ENCODE measurements at places on chromosomes 12 and 14. TPM values are rescaled to one million over a fixed set of nuclear protein-coding genes. Genes with fewer than 3 reads are reported as not detected.
A peak's percentile ranks its signal among the peaks of the same experiment; 100 is the strongest.

Gene PPP1R1A
- 313 TPM for total RNA-seq

Gene GUCY2C
- total RNA-seq, result not detected

Gene DLGAP5
- total RNA-seq, result 3.5 TPM

Gene HOXC12
- total RNA-seq, result not detected

Gene ACOT2
- 7.5 TPM for total RNA-seq

- DNase-seq, result no peak
Measured at GRCh38 chr14:70709726-70710382, 68.1 kb downstream of the TTC9 start.

DNA sequence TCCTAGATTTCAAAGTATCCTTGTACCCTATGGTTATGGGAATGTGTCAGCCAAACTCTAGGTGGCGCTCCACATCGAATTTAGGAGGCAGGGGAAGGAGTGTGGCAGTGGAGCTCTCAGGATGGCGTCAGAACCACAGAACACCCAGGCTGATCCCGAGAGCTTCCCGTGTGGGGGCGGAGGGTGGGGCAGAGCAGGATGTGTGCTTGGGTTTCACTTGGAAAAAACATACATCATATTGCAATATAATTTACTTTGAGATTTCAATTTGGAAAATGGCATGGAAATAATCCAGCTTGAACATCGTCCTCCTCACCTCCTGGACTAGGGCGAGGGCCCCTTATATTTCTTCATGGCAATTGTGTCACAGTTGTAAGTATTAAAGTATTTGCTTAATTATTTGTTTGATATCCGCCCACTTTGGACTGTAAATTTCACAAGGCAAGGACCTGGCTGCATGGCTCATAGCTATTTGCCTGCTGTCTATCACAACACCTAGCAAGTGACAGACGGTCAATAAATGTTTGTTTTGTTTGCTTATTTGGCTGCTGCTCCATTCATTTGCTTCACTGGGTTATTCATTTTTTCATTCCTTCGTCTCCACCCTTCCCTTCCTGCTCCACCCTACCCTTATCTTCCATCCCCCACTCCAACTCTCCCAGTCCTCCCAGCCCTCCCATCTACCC, 221.5 kb upstream of the HMGA2 start:
- DNase-seq, result peak; percentile 75

DNA sequence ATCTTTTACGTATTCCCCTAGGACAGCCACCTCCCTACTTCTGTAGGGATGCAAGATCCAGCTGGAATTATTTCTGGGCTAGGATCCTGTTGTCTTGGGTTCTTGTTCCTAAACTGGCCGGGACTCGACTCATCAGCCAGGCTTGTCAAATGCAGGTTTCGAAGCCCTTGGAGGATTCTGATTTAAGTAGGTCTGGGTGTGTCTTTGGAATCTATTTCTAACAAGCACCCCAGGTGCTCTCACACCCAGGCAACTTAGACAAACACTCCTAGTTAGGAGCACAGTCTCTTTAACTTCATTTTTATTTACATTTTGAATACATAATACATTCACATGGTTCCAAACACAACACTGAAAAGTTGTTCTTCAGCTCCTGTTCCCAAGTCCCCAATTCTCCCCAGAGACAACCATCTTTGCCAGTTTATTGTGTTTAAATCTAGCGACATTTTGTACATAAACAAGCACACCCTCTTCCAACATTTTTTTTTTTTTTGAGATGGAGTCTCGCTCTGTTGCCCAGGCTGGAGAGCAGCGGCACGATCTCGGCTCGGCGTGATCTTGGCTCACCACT, 20.9 kb downstream of the MORN3 start:
- DNase-seq, result no peak

DNA sequence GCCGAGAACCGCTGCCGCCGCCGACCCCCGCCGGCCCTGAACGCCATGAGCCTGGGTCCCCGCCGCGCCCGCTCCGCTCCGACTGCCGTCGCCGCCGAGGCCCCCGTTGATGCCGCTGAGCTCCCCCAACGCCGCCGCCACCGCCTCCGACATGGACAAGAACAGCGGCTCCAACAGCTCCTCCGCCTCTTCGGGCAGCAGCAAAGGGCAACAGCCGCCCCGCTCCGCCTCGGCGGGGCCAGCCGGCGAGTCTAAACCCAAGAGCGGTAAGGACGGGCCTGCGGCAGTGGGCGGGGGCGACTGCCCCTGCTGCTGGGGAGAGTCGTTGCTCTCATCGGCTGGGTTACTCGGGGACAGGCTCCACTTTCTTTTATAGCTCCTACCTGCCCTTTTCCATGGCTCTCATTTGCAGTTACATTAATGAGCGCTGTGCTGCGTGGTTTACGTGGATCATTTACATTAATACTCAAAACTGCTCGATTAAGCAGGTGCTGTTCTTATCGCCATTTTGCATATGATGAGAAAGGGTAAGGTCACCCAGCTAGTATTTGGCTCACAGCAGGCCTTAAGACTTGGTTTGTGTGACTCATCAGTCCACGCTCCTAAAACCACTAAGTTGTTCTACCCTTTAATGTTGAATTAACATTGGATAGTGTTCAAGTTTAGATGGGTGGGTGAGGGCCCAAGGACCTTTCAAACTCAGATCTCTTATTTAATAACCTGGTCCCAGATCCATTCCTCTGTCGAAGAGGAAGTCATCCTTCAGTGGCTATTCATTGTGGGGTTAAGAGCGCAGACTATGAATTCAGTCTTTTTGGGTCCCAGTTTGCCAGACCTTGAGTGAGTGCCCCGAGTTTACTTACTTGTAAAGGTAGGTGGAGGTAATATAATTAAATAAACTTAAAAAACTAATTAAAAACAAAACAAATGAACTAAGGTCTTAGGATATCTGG, 823 bp downstream of the RNF10 start:
- peak; percentile 86 for DNase-seq

GRCh38 chr14:24695265-24696241, 61.6 kb upstream of the GZMB start:
- DNase-seq, result peak; percentile 37

DNA sequence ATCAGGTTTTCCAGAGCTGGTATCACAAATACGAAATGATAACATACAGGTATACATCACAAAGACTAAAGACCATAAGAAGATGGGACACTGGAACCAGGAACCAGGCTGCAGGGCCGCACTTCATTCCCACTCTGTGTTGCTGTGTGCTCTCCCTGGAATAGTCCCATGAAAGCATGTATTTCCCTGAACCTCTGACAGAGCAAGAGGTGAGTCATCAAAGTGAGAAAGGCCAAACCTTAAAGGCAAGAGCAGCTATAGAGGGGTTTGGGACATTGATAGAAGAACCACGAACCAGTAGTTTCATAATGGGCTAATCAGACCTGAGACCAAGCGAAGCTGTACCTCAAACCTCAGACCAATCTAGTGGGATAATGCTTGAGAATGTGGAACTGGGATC, 283.0 kb upstream of the PRKD1 start:
- DNase-seq, result no peak

GRCh38 chr12:1093166-1093751, 102.2 kb downstream of the ERC1 start:
- DNase-seq, result no peak

GRCh38 chr14:71729596-71729995, 202.6 kb upstream of the RGS6 start:
- DNase-seq, result no peak

DNA sequence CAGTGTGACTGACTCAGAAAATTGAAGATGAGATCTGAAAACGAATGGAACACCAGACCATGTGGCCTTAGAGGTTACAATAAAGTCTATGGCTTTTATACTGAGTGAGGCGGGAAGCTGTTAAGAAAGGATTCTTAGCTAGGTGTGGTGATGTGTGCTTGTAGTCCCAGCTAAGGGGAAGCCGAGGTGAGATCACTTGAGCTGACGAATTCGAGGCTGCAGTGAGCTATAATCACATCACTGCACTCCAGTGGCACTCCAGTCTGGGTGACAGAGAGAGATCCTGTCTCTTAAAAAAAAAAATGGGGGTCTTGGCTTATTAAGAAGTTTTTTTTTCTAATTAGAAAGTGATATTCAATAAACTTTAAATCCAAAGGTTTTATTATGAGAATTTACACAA, 678.6 kb downstream of the TMTC2 start:
- no peak for DNase-seq

DNA sequence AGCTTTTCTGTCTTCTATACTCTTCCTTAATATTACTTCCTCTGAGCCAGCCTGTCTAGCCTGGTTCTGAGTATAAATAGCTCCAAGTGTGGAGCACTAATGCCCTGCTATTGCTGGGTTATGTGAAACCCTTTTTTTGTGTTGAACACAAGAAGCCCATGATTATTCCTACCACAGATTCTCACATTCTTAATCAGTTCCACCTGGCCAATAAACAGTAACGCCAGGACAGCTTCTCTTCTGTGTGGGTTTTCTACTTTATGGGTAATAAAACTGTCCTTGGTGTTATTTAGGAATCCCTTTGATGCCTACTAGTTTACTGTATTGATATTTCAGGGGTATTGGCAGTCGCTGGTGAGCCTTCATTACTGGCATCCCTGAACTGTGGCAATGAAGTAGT, 48.9 kb upstream of the LRIG3 start:
- DNase-seq, result no peak
